ENCODE measurements at places on chromosomes 1 and 21.

DNA sequence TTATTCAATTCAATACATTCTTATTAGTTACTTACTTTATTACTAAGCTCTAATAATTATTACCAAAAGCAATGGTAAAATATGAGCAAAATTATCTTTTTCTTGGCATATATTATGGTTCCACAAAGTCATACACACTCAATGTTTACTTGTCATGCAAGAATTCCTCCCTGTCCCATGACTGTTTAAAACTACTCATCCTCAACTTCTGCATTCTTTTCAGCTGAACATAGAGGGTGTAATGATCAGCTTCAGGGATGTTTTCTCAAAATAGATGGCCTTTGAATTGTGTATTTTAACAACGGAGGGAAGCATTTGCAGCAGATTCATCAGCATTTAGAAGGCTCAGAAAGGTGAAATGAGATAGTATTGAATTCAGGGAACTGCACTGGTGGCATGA is 499.0 kb downstream of the RWDD3 start:
- no peak for DNase-seq

- DNase-seq = peak; percentile 45
Measured at GRCh38 chr1:27402349-27402754, 9.9 kb downstream of the GPR3 start.

GRCh38 chr1:107609808-107610207 is 355.2 kb downstream of the VAV3 start:
- DNase-seq = peak; percentile 11

- no peak for DNase-seq
Measured at GRCh38 chr1:201553496-201554189, 14.7 kb downstream of the NAV1 start.

DNA sequence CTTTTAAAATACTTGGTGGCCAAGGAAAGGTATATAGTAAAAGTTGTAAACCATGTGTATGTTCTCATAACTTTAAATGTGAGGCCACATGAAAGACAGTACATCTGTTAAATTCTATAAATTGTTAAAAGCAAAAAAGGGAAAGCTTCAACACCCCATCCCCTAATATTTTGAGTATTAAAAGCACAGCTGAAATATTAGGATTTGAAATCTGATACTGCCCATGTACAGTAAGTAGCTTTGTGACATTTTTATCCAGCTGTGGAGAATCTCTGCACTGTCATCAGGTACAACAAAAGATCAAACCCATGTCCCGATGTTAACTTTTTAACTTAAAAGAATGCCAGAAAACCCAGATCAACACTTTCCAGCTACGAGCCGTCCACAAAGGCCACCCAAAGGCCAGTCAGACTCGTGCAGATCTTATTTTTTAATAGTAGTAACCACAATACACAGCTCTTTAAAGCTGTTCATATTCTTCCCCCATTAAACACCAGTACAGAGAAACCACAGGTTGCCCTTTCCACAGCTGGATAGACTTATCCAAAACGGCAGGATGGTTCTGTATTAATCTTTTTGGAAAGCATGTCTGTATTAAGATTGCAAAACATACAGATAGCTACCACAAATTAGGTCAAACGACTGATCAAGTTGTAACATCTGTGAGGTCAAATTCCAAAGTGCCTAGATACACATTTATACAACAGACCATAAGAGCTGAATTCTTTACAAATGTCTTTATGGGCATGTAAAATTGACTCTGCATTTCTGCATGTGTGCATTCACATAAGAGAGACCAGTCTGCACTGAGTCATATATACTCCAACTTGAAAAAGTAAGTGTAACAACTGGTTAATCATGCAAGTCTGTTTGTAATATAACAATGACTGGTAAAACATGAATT is 5.2 kb downstream of the IRF2BP2 start:
- no peak for DNase-seq

DNA sequence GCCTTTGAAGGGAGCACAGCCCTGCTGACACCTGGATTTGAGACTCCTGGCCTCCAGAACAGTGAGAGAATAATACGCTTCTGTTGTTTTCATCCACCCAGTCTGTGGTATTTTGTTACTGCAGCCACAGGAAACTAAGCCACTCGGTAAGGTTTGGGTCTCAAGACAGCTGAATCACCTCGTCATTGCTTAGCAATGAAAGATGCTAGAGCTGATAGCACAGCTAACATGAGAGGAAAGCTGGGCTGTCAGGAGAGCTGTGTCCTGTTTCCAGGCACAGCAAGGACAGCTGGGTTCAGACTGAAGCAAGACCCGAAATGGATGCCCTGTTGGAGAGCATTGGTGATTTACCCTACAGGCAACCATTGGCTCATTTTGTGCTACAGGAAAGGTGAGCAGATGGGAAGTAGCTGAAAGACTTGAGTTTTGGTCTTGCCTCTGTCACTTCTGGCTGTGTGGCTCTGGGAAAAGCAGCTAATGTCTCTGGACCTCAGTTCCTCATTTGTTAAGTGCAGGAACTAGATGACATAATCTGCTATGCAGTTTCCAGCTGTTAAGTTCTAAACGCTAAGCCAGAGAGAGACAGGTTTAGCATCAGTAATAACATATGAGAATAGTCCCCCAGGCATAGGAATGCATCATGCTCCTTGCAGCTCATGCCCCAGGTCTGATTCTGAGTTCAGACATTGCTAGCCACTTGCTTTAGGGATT is 58.0 kb downstream of the CLIC6 start:
- no peak for DNase-seq

GRCh38 chr21:17903029-17903806 is 84.1 kb upstream of the C21orf91 start:
- peak; percentile 50 for DNase-seq

Measured in A673 (cell line).